ENCODE measurements at places on chromosomes 1 and 21. TPM values are rescaled to one million over a fixed set of nuclear protein-coding genes. Genes with fewer than 3 reads are reported as not detected.

TINAGL1 gene
- 59.6 TPM for total RNA-seq

MASP2 gene
- total RNA-seq, result not detected

BNIPL gene
- total RNA-seq, result 0.21 TPM

ANKRD35 gene
- total RNA-seq, result 6.0 TPM

KRTAP10-6 gene
- not detected for total RNA-seq

MT1HL1 gene
- not detected for total RNA-seq

TTLL7 gene
- 13.0 TPM for total RNA-seq

MARCKSL1 gene
- total RNA-seq, result 9.5 TPM

TAL1 gene
- total RNA-seq, result 1.9 TPM

SPRR2D gene
- not detected for total RNA-seq

GALE gene
- total RNA-seq, result 6.7 TPM

GNG4 gene
- total RNA-seq, result not detected

CYP2J2 gene
- total RNA-seq, result 3.5 TPM

TFF3 gene
- total RNA-seq, result 3.0 TPM

C2CD2 gene
- total RNA-seq, result 3.2 TPM

AUNIP gene
- 0.26 TPM for total RNA-seq

RBM11 gene
- total RNA-seq, result not detected

OR2W3 gene
- 0.24 TPM for total RNA-seq

CDK18 gene
- total RNA-seq, result 11.9 TPM

PTGS2 gene
- 0.30 TPM for total RNA-seq

TMEM61 gene
- total RNA-seq, result 0.34 TPM

PLA2G2A gene
- 77.2 TPM for total RNA-seq

EXTL1 gene
- total RNA-seq, result 2.8 TPM

ADORA1 gene
- 1.2 TPM for total RNA-seq

XCL2 gene
- not detected for total RNA-seq

TCHH gene
- total RNA-seq, result not detected

TMEM9 gene
- total RNA-seq, result 26.3 TPM

FABP3 gene
- total RNA-seq, result 2,603 TPM

SLC16A4 gene
- 1.1 TPM for total RNA-seq

OR6N1 gene
- not detected for total RNA-seq

OPRD1 gene
- 0.02 TPM for total RNA-seq

BLZF1 gene
- 12.8 TPM for total RNA-seq

GRIK3 gene
- total RNA-seq, result 0.07 TPM

DPH2 gene
- 38.8 TPM for total RNA-seq
